ENCODE measurements at places on chromosomes 16 and 17.

GRCh38 chr17:55264278-55264644 lies 499 bp upstream of the HLF start:
- peak; percentile 14 for DNase-seq

GRCh38 chr17:8468980-8469379 lies 33.3 kb downstream of the NDEL1 start:
- no peak for DNase-seq

GRCh38 chr16:19375561-19376158 lies 42.0 kb upstream of the TMC5 start:
- no peak for DNase-seq

DNA sequence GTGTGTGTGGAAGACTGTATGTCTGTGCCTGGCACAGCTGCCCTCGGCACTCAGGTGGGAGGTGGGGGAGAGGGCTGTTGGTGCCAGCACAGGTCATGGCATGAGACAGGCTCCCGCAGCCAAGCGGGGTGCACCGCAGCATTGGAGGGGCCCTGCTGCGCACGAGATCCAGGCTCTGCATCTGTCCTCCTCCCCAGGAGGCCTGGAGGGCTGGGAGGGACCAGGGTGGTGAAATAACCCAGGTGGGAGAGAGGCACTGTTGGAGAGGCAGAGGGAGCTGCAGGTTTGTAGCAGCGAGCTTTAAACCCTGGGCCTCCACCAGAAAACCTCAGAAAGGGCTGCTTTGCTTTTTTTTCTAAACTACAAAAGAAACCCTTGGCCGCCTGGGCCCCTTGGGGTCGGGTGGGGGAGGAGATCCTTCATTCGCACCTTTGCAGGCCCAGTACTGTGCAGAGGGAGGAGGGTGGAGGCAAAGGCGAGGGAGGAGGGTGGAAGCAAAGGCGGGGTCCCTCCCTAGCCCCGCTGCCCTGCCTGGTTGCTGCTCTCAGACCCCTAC lies 241.7 kb downstream of the SEC14L1 start:
- DNase-seq, result peak; percentile 67

GRCh38 chr17:76532072-76532651 lies 5.3 kb downstream of the CYGB start:
- DNase-seq, result no peak

DNA sequence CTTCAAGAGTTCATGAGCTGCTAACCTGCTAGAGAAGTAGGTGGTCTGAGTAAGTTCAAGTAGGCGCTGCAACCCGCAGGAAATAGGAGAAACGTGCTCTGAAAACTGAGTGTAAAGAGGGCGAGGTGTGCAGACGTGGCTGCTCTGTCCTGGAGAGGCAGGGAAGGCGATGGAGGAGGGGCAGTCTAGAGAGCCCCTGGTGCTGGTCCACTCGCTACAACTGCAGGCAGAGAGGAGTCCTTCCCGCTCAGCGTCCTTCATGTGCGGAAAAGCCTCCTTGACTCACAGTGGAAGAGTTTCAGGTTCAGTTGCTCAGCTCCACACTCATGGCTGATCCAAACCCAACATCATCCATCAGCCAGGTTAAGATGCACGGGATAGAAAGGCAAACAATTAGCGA lies 12.1 kb downstream of the ABCA3 start:
- DNase-seq, result no peak

- DNase-seq, result no peak
These were observed 202.6 kb downstream of the PARN start for GRCh38 chr16:14427371-14427948.

GRCh38 chr17:31269578-31269983 lies 27.5 kb downstream of the OMG start:
- DNase-seq, result no peak

- DNase-seq, result no peak
These were observed 3.0 kb downstream of the SSTR5 start for GRCh38 chr16:1075546-1075945.

GRCh38 chr17:78406920-78407319 lies 28.5 kb downstream of the PGS1 start:
- DNase-seq, result no peak
